ENCODE measurements at places on chromosomes 11 and 22.

DNA sequence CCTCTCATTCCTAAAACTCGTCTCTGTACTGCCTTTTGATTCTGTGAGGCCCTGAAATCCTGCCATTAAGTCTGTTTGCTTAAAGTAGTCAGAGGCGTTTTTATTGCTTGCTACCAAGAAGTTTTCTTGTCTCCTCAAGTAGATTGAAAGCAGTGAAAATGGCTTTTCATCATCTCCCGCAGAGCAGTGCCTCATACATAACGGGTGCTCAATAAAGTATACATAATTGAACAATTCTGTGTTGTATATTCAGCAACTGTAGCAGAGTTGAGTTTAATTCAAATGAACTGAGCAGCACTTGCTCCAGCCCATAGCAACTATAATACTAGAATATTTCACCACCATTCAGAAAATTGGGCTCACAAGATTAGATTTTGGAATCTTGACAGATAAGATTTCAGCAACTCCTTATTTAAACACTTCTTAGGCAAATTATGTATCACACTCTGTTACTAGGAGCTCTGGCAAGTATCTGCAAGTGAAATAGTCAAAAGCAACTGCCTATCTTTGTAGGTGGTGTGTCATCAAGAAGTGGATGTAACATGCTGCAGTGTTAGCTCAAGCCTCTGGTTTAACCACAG, 20.0 kb downstream of the FIBIN start:
- DNase-seq = no peak

GRCh38 chr22:38984224-38984623, 2.1 kb downstream of the APOBEC3B start:
- no peak for DNase-seq

DNA sequence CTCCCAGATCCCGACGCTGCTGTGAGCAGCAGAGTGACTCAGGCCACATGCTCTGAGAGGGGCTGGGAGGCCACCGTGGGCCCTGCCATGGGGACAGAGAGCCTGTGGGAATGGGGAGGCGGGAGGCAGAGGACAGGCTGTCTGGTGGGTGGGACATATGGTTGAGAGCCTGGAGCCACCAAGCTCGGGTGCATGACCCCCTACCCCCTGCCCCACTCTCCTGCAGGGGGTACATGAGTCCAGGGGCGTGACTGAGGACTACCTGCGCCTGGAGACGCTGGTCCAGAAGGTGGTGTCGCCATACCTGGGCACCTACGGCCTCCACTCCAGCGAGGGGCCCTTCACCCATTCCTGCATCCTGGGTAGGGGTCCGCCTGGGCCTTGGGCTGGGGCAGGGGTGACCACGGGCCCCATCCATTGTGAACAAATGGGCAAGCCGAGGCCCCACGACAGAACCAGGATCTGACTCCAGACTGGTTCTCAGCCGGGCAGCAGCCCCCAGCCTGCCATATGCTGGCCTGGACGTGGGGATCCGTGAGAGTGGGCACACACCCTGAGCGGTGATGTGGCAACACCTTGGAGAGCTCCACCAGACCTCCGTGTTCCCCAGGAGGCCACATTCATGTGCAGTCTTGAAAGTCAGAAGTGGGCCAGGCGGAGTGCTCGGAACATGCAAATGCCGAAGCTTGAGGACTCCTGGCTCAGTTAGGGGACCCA, 17.4 kb upstream of the ARHGAP8 start:
- no peak for DNase-seq

GRCh38 chr22:36022162-36022561, 6.5 kb downstream of the RBFOX2 start:
- DNase-seq = no peak

- DNase-seq = no peak
Observed at GRCh38 chr22:49099496-49100124, 728.1 kb downstream of the BRD1 start.

GRCh38 chr22:39363751-39364515, 14.1 kb downstream of the SYNGR1 start:
- DNase-seq = no peak

DNA sequence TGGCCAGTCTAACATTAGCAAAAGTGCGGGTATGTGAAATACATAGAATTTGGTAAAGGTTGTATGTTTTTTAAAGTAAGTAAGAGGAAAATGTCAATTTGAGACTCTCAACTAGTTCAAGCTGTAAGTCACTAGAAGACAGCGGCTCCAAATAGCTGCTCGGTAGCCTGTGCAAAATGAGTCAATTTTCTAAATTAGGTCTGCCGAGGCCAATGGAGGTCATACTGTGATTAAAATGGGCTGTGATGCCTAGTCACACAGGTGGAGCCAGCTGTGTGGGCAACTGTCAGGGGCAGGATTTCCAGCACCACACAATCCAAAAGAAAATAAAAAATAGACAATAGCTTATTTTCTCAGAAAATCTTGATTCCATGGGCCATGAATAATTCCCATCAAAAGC, 32.3 kb downstream of the KCNA4 start:
- no peak for DNase-seq

DNA sequence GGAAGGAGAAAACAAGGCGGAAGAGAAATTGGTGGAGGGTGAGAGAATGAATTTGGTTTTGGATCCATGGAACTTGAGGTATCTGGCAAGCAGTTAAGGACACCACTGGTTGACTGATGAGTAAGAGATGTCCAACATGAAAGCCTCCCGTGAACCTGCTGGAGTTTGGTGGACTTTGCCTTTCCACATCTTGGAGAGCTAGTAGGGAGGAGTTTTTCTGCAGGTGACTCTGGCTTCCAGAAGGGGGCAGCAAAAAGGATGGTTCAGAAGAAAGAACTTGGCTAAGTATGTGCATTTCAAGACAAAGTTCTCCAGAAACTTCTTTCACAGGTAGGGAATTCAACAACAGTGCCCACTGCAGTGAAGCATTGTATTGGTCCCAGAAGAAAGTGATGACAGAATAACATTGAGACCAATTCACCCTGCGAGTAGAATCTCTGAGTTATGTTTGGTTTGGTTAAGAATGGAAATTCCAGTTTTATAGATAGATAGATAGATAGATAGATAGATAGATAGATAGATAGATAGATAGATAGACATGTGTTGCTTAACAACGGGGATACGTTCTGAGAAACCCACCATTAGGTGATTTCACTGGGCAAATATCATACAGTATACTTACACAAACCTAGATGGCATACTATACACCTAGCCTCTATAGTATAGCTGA, 28.5 kb downstream of the DCDC1 start:
- DNase-seq = peak; percentile 16

GRCh38 chr11:30878400-30878799, 292.2 kb upstream of the MPPED2 start:
- no peak for DNase-seq

DNA sequence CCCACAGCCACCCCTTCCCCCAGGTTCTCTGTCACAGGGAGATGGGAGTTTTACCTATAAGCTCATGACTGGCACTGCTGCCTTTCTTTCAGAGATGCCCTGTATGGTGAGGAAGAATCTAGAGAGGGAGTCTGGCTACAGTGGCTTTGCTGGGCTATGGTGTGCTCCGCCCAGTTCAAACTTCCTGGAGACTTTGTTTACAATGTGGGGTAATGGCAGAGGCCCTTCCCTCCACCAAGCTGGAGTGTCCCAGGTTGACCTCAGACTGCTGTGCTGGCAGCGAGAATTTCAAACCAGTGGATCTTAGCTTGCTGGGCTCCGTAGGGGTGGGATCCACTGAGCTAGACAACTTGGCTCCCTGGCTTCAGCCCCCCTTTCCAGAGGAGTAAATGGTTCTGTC, 143.5 kb downstream of the MSANTD4 start:
- no peak for DNase-seq

DNA sequence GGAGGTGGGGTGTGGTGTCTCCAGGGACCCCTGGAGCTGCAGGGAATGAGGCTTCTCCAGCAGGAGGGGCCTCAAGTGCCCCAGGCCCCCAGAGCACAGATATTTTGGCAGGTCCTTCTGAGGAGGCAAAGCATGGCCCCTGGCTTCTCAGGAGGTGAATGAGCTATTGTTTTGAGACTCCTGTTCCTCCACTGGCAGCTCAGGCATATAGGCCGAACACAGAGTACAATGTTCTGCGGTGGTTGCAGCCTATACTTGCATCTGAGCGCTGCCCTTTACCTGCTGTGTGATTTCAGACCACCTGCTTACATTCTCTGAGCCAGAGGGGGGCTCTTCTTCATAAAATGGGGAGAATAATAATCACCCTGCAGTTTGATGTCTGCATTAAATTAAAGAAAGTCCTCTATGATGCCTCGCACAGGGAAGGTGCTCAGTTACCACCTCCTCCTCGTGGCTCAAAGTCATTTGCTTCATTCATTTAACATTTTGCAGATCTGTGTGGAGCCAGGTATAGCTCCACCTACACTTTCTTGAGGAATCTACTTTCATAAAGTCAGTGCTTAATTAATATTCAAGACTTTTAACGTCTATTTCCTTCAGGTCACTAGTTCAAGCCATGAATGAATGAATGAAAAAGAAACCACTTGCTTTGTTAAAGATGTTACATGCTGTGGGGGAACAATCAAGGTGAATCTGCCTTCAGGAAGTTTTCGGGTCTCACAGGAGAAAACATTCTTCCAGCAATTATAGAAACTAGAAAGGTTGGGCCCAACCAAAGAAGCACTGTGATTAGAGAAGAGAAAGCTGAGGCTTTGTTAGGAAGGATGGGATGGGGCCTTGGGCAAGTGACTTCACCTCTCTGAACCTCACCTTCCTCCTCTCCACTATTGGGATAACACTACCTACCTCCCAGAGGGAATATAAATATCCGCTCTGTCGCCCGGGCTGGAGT, 68.4 kb downstream of the ADAMTS15 start:
- DNase-seq = no peak

DNA sequence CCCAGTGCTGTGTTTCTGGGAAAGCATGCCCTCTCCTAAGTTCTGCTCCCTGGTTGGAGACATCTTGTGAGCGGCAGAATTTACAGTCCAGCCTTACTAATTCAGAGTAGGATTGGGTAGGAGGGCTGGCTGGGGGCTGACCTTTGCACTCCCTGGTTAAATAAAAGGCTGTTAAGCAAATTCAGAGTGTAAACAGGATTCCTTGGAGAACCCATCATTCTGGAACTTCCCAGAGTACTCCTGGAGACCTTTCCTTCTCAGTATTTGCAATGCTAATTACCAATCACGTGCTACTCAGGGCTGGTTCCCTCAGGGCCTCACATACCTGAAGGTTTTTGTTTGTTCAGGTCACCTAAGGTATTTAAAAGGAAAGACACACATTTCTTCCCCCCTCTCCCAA, 340.2 kb downstream of the TBC1D22A start:
- no peak for DNase-seq

- no peak for DNase-seq
Observed at GRCh38 chr11:1263010-1263409, 40.1 kb downstream of the MUC5B start.

- DNase-seq = no peak
Observed at GRCh38 chr11:486189-486588, 20.9 kb downstream of the RNH1 start.

GRCh38 chr11:97224396-97224795, 834.6 kb downstream of the JRKL start:
- no peak for DNase-seq

- DNase-seq = no peak
Observed at GRCh38 chr22:38205261-38206128, 3.7 kb downstream of the MAFF start.

DNA sequence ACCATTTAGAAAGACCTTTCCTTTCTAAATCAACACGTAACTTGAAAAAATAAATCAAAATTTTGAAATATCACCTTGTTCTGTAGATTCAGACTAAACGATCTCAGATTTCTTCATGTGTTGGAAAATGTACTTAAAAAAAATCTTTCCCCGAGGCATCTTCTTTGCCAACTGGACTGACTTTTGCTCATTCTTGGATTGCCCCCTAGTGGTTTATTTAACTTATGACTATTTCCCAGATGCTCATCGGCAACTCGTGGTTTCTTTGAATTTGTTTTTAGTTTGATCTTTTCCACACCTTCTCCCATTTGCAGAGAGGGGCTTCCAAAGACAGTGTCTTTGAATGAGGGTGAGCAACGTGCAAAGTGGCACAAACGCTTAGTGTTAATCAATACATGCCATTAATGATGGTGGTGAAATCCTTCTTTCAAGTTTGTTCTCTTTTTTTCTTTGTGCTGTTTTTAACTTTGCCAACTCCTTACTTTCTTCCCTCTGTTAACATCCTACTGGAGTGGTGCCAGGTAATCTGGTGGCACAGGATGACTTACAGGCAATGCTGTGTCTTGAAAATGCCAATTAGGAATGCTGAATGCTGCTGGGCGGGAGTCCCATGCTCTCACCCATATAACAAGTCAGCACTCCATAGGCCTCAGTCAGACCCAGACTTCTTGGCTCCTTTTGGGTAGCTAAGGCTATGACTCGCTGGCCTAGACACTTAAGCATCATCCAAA, 18.3 kb downstream of the PRSS23 start:
- DNase-seq = peak; percentile 44

- no peak for DNase-seq
Observed at GRCh38 chr22:44605486-44605885, 96.5 kb upstream of the PRR5 start.

- DNase-seq = no peak
Observed at GRCh38 chr22:20576445-20576816, 69.0 kb downstream of the MED15 start.

DNA sequence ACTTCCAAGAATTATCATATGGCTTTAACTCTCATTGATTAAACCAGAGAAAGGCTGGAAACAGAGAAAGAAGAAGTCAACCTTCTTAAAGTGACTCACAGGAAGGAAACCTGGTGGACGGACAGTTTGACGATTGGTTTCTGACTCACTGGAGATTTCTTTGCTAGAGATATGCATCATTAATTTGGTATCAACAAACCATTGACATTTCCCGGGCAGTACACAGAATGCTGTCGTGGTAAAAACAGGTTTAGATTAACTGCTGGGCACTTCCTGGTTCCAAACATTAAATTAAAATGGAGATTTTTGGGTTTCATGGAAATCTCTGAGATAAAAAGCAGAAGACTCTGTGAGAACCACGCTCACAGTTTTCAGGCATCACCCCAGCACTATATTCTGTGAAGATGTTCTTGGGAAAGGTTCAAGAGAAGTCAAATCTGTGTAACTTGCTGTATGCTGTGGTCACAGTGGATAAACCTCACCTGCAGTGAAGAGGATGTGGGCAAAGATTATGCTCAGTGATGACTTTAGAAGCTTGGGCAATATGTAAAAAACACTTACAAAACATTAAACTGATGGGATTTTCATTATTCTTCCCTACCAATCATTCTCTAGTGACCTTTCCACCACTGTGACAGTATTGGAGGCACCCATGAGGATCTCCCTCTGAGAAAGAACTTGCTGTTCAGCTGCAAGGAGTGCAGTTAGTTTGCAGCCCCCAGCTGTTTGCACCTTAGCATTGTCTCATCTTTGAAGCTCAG, 61.1 kb upstream of the CD44 start:
- DNase-seq = peak; percentile 77

GRCh38 chr11:88414981-88415413, 77.5 kb upstream of the CTSC start:
- DNase-seq = peak; percentile 38

Measured in CD4-positive, alpha-beta T cell treated with Interleukin-6 at 100 ng/mL for 8 hours (primary cell).